Left ventricle myocardium superior (tissue), 1 donor: ENCODE measurements at places on chromosomes 3 and 15. TPM values are rescaled to one million over a fixed set of nuclear protein-coding genes. Genes with fewer than 3 reads are reported as not detected.

GRCh38 chr3:56288258-56288657 lies 180.0 kb downstream of the ERC2 start:
- DNase-seq: no peak

- no peak for DNase-seq
These were observed 69.5 kb downstream of the ATP1B3 start for GRCh38 chr3:141945726-141946485.

- DNase-seq: no peak
These were observed 58.7 kb upstream of the CHST2 start for GRCh38 chr3:143060906-143061305.

GRCh38 chr3:137110392-137110996 lies 152.7 kb downstream of the IL20RB start:
- DNase-seq: no peak

DNA sequence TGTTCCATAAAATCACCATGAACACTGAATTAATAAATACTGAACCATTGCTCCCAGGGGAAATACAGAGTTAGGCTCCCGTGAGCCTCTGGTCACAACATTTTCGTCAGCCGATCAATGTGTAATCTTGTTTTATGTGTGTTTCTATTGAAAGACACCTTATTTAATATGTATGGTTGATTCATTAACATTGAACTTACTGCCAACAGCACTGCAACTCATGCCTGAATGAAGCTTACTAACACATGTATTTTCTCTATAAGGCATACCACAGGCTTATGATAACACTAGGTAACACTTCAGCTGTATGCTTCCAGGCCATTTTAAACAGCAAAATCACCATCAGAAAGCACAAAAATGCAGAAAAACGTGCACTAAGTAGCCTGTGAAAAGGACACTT lies 9.1 kb upstream of the REC114 start:
- no peak for DNase-seq

- DNase-seq: no peak
These were observed 409.0 kb upstream of the PROK2 start for GRCh38 chr3:72193771-72194430.

- no peak for DNase-seq
These were observed 402.1 kb upstream of the SUCLG2 start for GRCh38 chr3:68056556-68056955.

DNA sequence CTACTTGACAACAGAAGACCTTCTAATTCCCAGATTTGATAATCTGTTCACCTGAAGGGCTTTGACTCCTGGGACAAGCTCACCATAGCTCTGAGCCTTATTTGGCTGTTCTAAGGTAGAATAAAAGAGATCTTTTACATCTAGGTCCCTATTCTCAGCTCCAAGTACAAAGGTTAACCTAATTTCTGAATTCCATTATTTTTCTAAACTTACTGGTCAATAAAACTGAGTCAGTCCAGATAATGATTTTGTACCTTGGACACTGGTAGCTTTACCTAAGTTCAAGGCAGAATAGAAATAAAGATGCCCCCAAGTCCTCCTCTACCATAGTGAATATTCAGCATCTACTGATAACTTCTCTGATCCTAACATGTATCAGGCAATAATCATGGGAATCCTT lies 81.8 kb upstream of the MEX3B start:
- DNase-seq: no peak

The SMCO1 gene
- total RNA-seq: 110 TPM
